Right hindlimb (tissue), 1 donor: ENCODE measurements at places on chromosomes 13 and 19.

DNA sequence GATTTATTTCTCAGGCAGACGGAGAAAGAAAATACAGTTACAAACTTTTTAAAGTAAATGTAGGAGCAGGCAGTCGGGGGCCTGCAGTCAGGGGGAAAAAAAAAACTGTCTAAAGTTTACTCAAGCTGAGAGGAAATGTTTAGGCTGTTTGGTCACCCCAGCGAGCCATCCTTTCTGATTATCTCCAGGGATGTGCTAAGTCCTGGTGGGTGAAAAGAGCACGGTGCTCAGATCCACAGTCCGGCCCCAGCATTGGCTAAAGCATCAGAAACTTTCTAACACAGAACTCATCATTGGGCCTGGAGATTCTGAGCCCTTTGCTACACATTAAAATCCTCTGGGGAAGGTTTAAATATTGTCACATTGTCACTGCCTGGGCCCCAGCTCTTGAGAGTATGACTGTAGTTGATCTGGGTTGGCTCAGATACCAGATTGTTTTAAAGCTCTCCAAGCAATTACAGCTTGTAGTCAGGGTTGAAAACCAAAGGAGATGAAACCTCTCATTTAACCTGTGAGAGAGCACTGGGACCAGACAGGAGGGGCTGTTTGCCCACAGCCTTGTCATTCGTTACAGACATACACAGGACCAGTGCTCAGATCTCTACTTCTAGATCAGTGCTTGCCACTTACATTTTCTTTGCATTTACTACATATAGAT, 131.1 kb upstream of the HTR2A start:
- DNase-seq, result no peak

- DNase-seq, result no peak
Observed at GRCh38 chr19:791007-791566, 6.2 kb upstream of the PTBP1 start.

- DNase-seq, result no peak
Observed at GRCh38 chr13:81318231-81319019, 977.5 kb upstream of the SPRY2 start.

DNA sequence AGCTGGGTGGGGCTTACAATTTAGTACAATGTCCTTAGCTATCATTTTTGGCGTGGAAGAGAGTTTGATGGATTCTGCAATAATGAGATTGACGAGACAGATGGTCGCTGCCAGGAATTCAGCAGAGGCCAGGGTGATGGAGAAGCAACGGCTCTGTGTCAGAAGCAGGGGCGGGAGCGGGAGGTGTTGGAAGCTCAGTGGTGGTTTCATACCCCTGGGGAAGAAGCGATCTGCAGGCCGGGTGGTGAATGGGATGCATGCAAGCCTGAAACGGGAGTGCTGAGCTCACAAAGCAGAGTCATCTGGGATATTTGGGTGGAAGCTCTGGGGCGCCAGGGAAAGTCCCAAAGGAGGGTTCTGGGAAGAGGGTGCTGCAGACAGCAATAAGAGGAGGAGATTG, 370.8 kb downstream of the ZNF536 start:
- no peak for DNase-seq

GRCh38 chr19:36605877-36606478, 865 bp downstream of the ZNF382 start:
- no peak for DNase-seq
